H1 (cell line): ENCODE measurements at places on chromosomes 13 and 19. TPM values are rescaled to one million over a fixed set of nuclear protein-coding genes. Genes with fewer than 3 reads are reported as not detected.

DNA sequence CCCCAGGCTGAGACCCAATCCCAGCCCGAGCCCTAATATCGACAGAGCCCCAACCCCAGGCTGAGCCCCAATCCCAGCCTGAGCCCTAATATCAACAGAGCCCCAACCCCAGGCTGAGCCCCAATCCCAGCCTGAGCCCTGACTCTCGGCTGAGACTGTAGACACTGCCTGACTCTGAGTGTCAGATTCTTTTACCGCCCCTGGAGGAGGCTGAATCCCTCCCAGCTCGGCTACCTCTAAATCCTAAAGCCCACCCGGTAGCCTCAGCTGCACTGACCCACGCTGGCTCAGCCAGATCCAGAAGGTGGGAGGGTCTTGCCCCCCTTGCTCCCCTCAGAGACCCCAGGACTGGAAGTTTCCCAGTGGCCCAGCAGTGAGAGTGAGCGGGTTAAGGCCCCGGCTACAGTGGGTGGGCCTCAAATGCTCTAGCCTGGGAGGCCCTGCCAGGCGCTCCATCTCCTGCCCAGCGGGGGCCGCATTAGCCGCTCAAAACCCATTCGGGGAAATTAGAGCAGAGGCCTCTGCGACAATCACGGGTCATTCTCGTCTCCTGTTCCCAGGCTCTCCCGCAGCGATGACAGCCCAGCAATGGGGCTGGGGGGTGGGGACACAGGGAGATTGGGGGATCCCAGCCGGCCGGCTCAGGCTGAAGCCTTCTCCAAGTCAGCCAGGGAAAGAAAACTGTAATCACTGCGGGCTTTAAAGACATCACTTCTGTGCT is 43.8 kb downstream of the ZNRF4 start:
- peaks cover 2% of the 10 kb centered on the region for H3K4me1 ChIP-seq
- no peaks in the 10 kb centered on the region for H3K36me3 ChIP-seq
- no peak overlapping the region; the same call in 1 of the 2 replicates for H3K4me3 ChIP-seq
- peak; percentile 88 for DNase-seq

Gene ZNF570
- 4.1 and 5.4 TPM in 2 replicates for total RNA-seq

Gene COPE
- total RNA-seq = 178 and 190 TPM in 2 replicates

DNA sequence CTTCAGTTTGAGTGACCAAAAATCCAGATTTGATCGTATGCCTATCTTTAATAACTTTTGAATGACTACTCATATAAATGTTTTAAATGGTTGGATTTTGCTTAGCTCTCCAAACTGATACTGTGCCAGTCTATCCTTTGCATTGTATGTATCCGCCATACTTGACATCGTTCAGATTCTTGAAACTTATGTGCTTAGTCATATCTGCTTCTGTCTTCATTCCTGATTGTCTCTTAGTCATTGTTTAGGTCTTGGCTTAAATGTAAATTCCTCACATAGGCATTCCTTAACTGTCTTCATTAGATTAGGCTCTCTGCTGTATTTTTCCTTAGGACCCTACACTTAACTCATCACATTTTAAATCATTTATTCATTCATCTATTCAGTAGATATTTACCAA is 126.0 kb downstream of the PCCA start:
- DNase-seq = no peak
- no peak overlapping the region for H3K27ac ChIP-seq
- peaks cover 7% of the 10 kb centered on the region; the same call in 1 of the 2 replicates for H3K36me3 ChIP-seq
- no peaks in the 10 kb centered on the region for H3K4me1 ChIP-seq
- H3K27me3 ChIP-seq = no peaks in the 10 kb centered on the region

GRCh38 chr19:40217934-40218890 is at the start of gene TTC9B:
TTC9B (minus strand) TSS chr19:40218384; CDS start chr19:40218381, 3 bp downstream.
- H3K27ac ChIP-seq = no peak within 1 kb of the TSS
- H3K4me1 ChIP-seq = peaks cover 11% of the 10 kb centered on the region
- peak; percentile 46 for DNase-seq
- H3K4me3 ChIP-seq = peak within 1 kb of the TSS; percentile 3
- peaks cover 3% of the 10 kb centered on the region for H3K27me3 ChIP-seq

DNA sequence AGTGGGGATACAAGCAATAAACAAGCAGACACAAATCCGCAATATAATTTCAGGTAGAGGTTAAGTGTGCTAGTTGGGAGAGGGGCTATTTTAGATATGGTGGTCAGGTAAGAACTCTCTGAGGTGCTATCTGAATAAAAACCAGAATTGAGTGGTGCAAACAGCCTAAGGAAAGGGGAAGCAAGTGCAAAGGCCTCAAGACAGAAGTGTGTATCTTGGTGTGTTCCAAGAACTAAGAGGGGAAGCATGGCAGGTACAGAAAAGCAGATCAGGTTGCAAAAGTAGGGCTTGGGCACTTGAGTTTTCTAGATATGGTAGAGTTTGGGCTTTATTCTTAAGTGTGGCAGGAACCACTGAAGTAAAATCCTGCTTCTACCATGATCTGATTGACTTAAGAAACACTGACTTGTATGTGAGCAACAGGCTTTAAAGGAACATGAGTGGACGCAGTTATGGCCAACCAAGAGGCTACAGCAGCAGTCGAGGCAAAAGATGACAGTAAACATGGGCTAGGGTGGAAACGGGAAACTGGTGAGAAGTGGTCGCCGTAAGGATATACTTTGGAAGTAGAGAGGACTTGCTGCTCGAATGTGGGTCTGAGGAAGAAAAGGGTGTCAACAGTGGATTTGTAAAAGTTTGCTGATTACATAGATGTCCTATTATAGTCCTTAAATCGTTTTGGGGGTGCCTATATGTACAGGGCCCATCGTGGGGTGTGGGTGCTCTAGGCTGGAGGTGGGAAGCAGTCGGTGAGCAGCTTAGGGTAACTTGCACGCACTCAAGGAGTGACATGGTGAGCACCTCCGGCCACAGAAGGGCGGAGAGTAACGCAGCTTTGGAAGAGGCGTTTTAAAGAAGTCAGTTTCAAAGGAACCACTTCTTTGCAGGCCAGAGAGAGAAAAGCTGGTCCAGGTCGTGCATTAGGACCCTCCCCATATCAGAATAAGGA is 677 bp downstream of the TGDS start:
- H3K36me3 ChIP-seq = peaks cover 29% of the 10 kb centered on the region; the same call in 1 of the 2 replicates
- peak overlapping the region; percentile 83 for H3K4me3 ChIP-seq
- DNase-seq = no peak
- no peaks in the 10 kb centered on the region for H3K27me3 ChIP-seq
- H3K4me1 ChIP-seq = peaks cover 8% of the 10 kb centered on the region; the same call in 1 of the 2 replicates
- peak overlapping the region; percentile 68 for H3K27ac ChIP-seq

- no peaks in the 10 kb centered on the region for H3K36me3 ChIP-seq
- H3K4me3 ChIP-seq = no peak overlapping the region
- H3K4me1 ChIP-seq = no peaks in the 10 kb centered on the region
- no peak overlapping the region for H3K27ac ChIP-seq
- DNase-seq = no peak
Observed at GRCh38 chr19:53004242-53004641, 9.5 kb upstream of the ERVV-1 start.

Gene CRTC1
- total RNA-seq = 8.5 TPM in 2 replicates

- H3K36me3 ChIP-seq = no peaks in the 10 kb centered on the region
- H3K4me1 ChIP-seq = no peaks in the 10 kb centered on the region
- H3K27ac ChIP-seq = no peak overlapping the region
Observed at GRCh38 chr13:60175571-60175970, 11.8 kb upstream of the DIAPH3 start.

GRCh38 chr19:39122934-39123731 is 2.5 kb upstream of the PAK4 start:
- H3K27ac ChIP-seq = no peak overlapping the region
- DNase-seq = no peak
- H3K27me3 ChIP-seq = no peaks in the 10 kb centered on the region

DNA sequence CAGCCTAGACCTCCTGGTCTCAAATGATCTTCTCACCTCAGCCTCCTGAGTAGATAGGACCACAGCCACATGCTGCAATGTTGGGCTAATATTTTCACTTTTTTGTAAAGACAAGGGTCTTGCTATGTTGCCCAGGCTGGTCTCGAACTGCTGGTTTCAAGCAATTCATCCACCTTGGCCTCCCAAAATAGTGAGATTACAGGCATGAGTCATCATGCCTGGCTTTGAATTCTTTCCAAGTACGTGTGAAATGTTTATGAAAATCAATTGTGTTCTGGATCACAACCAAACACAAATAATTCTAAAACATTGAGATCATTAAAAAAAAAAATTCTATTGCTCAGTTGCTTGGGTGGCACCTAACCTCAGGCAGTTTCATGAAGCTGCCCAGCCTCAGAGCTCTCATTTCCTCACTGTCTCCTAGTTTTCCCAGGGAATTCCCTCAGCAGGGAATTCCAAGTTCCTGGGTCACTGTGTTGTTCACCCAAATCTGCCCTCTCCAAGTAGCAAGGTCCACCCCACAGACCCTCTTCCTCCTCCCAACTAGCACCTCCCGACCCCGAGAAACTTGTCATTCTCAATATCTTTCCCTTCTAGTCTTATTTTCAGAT is 44.8 kb downstream of the ING1 start:
- DNase-seq = no peak
- H3K36me3 ChIP-seq = no peaks in the 10 kb centered on the region
- H3K4me1 ChIP-seq = no peaks in the 10 kb centered on the region; the same call in 1 of the 2 replicates

Gene CRB3
- 21.1 and 24.6 TPM in 2 replicates for total RNA-seq

DNA sequence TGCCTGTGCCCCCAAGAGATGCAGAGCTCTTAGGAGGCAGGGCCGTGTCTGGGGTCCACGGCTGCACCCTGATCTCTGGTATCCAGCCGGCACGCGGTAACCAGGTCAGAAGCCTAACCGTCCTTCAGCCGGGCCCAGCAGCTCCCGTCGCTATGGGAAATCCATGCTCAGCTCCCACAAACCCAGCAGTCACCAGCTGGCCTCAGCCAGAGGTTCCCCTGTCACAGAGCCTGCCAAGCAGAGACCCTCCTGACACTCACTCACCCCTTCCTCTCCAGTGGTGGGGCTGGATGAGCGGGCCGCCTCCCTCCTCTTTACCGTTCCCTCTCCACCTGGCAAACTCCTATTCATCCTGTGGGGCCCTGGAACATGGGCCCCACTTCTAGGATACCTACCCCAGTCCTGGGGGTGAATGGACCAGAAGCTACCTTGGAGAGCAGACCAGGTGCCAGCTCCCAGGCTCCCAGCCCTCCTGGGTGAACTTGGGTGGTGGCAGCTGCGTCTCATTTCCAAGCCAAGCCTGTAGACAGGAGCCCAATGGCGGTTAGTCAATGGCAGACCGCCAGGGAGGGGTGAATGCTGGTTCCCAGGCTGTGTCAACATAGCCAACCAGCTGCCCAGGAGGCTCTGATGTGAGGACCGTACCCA is 21.4 kb upstream of the TCF3 start:
- no peak overlapping the region for H3K4me3 ChIP-seq
- peaks cover 4% of the 10 kb centered on the region for H3K4me1 ChIP-seq
- H3K27ac ChIP-seq = no peak overlapping the region

Gene LGALS4
- 0.37 and 0.54 TPM in 2 replicates for total RNA-seq

GRCh38 chr13:77415253-77416071 is 88.6 kb upstream of the MYCBP2 start:
- no peak for DNase-seq
- H3K27me3 ChIP-seq = no peaks in the 10 kb centered on the region
- no peak overlapping the region for H3K4me3 ChIP-seq
- H3K4me1 ChIP-seq = no peaks in the 10 kb centered on the region

- H3K36me3 ChIP-seq = no peaks in the 10 kb centered on the region
- no peak for DNase-seq
- no peak overlapping the region for H3K4me3 ChIP-seq
- no peaks in the 10 kb centered on the region for H3K27me3 ChIP-seq
- H3K27ac ChIP-seq = no peak overlapping the region
Observed at GRCh38 chr13:100100115-100100879, 11.4 kb downstream of the PCCA start.

- H3K27ac ChIP-seq = no peak overlapping the region
- no peaks in the 10 kb centered on the region for H3K36me3 ChIP-seq
- DNase-seq = no peak
- no peaks in the 10 kb centered on the region for H3K27me3 ChIP-seq
Observed at GRCh38 chr13:103243495-103243894, 177.3 kb upstream of the SLC10A2 start.
